Femur (tissue), 1 donor: ENCODE measurements at places on chromosomes 12 and 14.

DNA sequence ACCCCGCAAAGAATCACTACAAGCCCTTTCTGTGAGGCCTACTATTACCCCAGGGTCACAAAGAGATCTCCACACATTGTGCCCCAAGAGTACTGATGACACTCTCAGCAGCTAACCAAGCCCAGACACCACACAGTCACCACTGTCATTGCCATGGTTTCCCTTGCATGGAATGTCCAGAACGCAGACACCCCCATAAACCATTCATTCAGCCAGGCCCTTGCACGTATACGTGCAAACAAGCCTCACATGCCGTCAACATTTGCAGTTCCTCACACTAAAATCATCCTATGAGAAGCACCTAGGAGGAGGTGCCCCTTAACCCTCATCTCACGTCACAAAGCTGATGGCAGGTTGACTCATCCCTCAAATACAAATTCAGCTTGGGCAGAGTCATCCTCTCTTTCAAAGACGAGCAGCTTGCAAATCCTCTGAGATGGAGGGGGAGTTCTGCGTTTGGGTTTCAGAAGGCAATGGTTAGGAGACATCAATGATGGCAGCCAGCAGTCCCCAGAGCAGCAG lies 17.1 kb upstream of the KRT77 start:
- DNase-seq = no peak

- DNase-seq = peak; percentile 89
Observed at GRCh38 chr14:37874429-37875109, 279.1 kb downstream of the TTC6 start.

GRCh38 chr14:96153003-96153402 lies 51.6 kb upstream of the BDKRB2 start:
- DNase-seq = no peak

DNA sequence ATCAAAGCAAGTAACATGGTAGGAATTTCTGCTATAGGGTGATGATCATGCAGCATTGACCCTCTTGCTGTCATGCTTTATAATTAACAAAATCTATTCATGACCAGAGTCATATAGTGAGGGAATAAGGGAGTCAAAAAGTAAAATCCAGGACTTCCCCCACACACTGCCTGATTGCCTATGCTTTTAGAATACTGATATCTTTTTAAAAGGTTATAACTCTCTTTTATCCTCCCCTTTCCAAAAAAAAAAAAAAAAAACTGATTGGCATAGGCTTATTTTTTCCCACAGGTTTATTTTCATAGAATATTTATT lies 51.4 kb downstream of the ZFP36L1 start:
- no peak for DNase-seq

- DNase-seq = peak; percentile 31
Observed at GRCh38 chr12:12839873-12840579, 26.9 kb downstream of the DDX47 start.

DNA sequence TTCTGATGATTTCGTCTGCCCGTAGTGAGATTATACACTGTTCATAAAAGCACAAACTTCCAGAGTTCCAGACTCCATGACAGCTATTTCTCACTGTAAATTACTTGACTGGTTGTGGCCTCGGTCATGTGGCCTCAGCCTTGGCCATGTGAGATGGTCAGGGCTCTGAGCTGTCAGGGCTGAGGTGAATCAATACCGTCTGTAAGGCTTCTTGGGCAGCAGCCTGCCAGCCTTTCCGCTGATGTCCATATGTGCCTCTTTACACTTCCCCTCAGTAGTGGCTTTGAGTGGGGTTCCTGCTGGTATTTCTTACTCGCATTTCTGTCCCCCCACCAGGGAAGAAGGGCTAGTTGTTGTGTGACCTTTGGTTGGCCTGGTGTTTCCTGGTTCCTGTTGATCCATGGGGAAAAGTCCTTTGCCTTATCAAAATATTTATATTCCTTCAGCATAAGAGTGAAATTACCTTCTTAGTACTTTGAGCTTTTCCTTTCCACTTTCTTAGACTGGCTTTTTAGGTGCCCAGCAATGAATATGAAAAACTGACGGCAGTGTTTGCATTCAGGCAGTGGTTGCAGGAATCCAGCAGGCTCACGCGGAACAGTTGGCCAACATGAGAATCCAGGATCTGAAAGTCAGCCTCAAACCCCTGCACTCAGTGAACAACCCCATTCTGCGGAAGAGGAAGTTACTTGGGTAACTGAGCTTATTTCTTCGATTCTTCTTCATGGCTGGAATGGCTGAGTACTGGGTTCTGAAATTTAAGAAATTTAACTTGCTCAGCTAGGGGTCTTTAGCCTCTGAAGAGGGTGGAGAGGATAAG lies 46.1 kb downstream of the MAPKAPK5 start:
- no peak for DNase-seq

DNA sequence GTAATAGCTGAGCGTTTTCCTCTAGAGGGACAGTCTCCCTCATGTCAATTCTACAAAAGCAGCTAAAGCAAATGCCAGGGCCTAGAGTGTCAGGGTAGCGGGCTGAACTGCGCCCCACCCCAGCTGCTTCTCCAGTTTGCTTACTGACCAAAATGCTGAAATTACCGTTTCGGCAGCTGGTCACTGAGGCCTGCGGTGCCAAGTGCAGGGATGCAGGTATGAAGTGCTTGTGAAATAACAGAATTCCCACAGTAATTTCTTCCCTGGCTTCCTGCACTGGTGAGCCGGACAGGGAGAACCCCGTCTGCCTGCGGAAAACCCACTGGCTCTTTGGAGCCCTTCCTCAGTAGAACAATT lies 19.1 kb downstream of the PSMC1 start:
- no peak for DNase-seq

- DNase-seq = no peak
Observed at GRCh38 chr14:27390155-27390554, 792.3 kb upstream of the NOVA1 start.

DNA sequence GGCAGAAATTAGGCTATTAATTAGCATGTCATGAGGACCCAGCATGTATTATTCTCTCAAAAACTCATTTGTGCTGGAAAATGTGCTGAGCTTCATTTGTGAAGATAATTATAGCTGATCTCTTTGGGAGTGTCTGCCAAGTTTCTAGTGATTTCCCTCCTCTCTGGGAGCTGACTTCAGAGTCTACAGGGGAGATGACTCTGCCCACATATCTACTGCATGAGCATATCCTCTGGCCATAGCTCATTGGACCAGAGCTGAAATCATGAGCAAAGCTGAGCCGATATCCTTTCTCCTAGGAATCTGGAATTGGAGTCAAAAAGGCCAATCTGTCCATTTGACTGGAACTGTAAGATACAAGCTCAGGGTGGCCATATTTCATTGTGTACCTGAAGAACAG lies 5.9 kb downstream of the CCDC198 start:
- no peak for DNase-seq

- no peak for DNase-seq
Observed at GRCh38 chr12:40534828-40535227, 157.4 kb upstream of the CNTN1 start.

DNA sequence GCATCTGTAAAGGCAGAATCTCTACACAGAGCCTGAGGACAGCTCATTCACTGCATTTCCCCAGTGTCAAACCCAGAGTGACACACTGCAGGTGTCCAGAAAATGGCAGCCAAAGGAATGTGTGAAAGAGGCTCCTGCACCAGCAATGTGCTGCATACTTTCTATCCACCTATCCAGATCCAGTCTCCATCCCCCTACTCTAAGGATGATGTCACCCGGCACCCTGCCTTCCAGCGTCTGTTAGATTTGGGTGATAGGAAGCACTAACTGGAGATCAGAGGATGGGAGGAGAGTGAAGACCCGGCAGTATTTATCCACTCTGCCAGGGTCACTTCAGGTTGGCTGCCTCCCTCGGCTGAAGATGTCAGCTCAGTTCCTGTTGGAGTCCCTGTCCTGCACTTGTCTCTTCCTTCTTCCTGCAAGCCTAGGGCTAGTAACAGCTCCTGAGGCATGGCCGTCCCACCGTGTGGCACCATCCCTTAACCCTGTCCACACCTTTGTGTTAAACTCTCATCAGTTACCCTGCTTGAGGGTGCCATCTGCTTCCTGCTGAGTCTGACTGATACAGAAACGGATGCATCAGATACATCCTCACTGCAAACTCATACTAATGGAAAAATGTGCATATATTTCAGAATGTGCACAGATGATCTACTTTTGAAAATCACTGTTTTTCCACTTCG lies 13.0 kb upstream of the GPR68 start:
- no peak for DNase-seq

DNA sequence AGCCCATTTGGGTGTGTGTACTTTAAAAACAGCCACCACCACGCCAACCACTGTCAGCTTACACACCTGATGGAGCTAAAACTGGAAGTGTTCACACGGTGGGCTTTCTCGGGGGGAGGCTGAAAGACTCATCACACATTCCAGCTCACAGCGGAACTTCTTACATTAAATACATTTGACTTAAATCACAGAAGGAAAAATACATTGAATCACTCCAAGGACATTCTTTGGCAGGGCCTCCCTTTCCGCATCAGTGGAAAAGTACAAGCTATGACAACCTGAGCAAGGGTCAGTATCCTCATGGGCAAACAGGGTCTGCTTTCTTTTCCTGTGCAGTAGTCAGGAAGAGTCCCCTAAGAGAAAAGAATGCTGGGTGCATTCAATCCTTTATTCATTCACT lies 31.0 kb upstream of the TC2N start:
- DNase-seq = peak; percentile 69
